ENCODE measurements at places on chromosomes 6 and 20. TPM values are rescaled to one million over a fixed set of nuclear protein-coding genes. Genes with fewer than 3 reads are reported as not detected.

Gene E2F1
- total RNA-seq: 67.8 TPM

- peaks cover 8% of the 10 kb centered on the region for H3K4me1 ChIP-seq
- no peaks in the 10 kb centered on the region for H3K27me3 ChIP-seq
- no peak for DNase-seq
Measured at GRCh38 chr20:38985060-38985459, 22.9 kb downstream of the DHX35 start.

DNA sequence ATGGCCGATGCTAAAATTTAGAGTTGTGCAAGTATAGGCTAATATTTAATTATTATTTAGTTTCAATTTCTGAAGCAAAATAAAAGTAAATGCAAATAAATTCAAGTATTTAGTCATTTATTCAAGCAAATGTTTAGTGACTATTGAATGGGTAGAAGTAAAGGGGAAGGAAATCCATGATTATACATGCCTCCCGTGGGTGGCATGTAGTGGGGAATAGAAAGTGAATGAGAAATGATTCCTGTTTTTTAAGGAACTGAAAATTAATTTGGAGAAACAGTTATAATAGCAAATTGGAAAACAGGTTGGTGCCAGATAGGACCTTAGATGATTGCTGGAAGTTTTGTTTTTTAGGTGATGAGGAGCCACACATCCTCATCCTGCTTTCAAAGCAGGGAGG is 35.4 kb downstream of the FAM229B start:
- H3K27ac ChIP-seq: no peak overlapping the region
- H3K4me3 ChIP-seq: no peak overlapping the region
- peaks cover 5% of the 10 kb centered on the region for H3K27me3 ChIP-seq
- no peak for DNase-seq
- no peaks in the 10 kb centered on the region for H3K36me3 ChIP-seq

Gene OPN5
- not detected for total RNA-seq

Gene ZBTB46
- 5.5 TPM for total RNA-seq

GRCh38 chr6:157770946-157771345 is 52.1 kb upstream of the SNX9 start:
- H3K27ac ChIP-seq: no peak overlapping the region
- H3K4me1 ChIP-seq: peaks cover 43% of the 10 kb centered on the region
- peaks cover 7% of the 10 kb centered on the region for H3K27me3 ChIP-seq
- no peak overlapping the region for H3K4me3 ChIP-seq
- no peak for DNase-seq
- peaks cover 7% of the 10 kb centered on the region for H3K36me3 ChIP-seq

DNA sequence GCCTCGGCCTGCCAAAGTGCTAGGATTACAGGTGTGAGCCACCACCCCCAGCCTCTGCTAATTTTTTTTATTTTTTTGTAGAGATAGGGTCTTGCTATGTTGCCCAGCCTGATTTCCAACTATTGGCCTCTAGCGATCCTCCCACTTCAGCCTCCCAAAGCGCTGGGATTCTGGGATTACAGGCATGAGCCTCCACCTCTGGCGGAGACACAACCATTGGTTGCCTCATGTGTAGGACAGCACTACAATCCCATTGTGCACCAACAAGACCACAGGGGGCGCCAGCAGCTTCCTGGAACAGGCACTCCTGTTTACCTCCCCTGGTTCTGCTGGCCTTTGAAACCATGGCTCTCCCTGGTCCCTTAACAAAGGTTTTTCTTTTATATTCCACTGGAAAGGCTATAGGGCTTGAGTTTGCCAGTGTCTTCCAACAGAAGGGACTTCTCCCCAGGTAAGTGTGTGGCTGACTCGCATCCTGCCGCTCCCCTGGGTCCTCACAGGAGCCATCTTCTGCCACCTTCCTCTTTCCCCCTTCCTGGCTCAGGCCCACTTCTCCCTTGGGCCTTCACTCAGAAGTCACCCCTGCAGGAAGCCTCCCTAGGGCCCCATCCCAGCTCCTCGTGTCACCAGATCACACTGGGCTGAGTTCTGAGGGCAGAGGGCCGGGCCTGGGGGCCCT is 39.2 kb upstream of the TLDC2 start:
- H3K27ac ChIP-seq: peak overlapping the region; percentile 51
- H3K27me3 ChIP-seq: no peaks in the 10 kb centered on the region
- no peaks in the 10 kb centered on the region for H3K36me3 ChIP-seq
- H3K4me3 ChIP-seq: peak overlapping the region; percentile 69
- peaks cover 17% of the 10 kb centered on the region for H3K4me1 ChIP-seq
- peak; percentile 82 for DNase-seq

DNA sequence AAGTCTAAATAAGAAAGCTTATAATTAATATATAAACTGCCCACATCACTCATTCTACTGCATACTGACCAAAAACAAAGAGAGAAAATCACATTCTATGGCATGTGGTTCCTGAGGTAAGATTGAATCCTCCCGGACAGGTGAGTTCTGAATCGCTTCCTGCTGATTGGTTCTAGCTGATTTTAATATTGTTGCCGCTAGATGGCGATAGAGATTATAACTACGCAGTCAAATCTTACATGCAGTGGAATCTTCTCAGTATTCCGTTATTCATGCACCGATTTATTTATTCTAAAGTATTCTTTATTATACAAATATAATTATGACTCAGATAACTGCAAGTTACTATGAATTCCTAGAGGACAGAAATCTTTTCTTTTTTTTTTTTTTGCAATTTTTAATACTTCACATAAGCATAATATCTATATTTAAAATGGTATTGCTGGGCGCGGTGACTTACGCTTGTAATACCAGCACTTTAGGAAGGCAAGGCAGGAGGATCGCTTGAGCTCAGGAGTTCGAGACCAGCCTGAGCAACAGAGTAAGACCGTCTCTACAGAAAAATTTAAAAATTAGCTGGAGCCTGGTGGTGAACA is 24.2 kb upstream of the TMX4 start:
- no peak for DNase-seq
- no peak overlapping the region for H3K27ac ChIP-seq
- peaks cover 2% of the 10 kb centered on the region for H3K4me1 ChIP-seq
- H3K36me3 ChIP-seq: no peaks in the 10 kb centered on the region
- H3K4me3 ChIP-seq: no peak overlapping the region

Gene RAET1G
- not detected for total RNA-seq

DNA sequence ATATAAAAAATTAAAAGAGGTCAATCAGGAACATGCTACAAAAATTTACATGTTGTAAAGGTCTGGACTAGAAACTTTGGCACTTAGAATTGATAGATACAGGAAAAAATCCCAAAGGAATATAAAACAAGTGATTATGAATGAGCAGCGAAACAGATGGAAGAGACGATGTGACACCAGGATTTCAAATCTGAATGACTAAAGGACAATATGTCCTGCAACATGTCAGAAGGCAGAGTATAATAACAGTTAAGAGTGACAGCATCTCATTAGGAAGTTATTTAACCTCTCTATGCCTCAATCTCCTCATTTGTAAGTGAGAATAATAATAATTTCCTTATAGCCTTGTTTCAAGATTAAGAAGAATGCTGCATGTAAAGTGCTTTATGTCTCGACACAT is 50.3 kb downstream of the FRK start:
- no peak overlapping the region for H3K4me3 ChIP-seq
- peaks cover 13% of the 10 kb centered on the region for H3K4me1 ChIP-seq
- peaks cover 3% of the 10 kb centered on the region for H3K27me3 ChIP-seq
- no peaks in the 10 kb centered on the region for H3K36me3 ChIP-seq

- H3K4me3 ChIP-seq: no peak overlapping the region
- peaks cover 8% of the 10 kb centered on the region for H3K36me3 ChIP-seq
- no peaks in the 10 kb centered on the region for H3K27me3 ChIP-seq
- peak; percentile 6 for DNase-seq
- peaks cover 38% of the 10 kb centered on the region for H3K4me1 ChIP-seq
Measured at GRCh38 chr20:32978009-32978335, 26.3 kb downstream of the SUN5 start.

Gene PLN
- not detected for total RNA-seq

GRCh38 chr6:63558278-63558677 is 14.0 kb upstream of the LOC128125822 start:
- H3K36me3 ChIP-seq: no peaks in the 10 kb centered on the region
- H3K4me1 ChIP-seq: no peaks in the 10 kb centered on the region
- no peak overlapping the region for H3K27ac ChIP-seq
- no peak overlapping the region for H3K4me3 ChIP-seq
- DNase-seq: no peak
- peaks cover 13% of the 10 kb centered on the region for H3K27me3 ChIP-seq

GRCh38 chr6:1624851-1625781 is 15.4 kb downstream of the FOXC1 start:
- peaks cover 52% of the 10 kb centered on the region for H3K27me3 ChIP-seq
- peak overlapping the region; percentile 49 for H3K4me3 ChIP-seq
- H3K4me1 ChIP-seq: peaks cover 11% of the 10 kb centered on the region
- no peak for DNase-seq
- H3K36me3 ChIP-seq: peaks cover 15% of the 10 kb centered on the region
- no peak overlapping the region for H3K27ac ChIP-seq

DNA sequence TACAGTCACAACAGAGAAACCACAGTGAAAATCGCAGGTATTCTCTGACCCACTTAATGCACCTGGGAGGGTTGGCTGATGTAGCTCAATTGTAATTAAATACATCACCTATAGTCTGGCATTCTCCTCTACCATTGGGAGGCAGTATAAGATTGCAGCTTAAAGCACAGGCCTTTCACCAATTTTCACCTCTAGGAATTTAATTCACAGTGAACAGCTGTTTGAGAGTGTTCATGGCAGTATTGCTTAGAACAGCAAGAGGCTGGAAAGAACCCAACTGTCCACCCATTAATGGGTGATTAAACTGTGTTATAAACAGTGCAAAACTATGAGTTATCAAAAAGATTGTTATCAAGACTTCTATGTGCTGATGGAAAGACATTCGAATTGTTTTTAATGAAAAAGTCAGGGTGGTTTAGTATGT is 2.0 kb downstream of the EDEM2 start:
- peaks cover 36% of the 10 kb centered on the region for H3K4me1 ChIP-seq
- DNase-seq: no peak
- no peaks in the 10 kb centered on the region for H3K27me3 ChIP-seq
- H3K4me3 ChIP-seq: peak overlapping the region; percentile 36

Gene FABP7
- total RNA-seq: not detected

DNA sequence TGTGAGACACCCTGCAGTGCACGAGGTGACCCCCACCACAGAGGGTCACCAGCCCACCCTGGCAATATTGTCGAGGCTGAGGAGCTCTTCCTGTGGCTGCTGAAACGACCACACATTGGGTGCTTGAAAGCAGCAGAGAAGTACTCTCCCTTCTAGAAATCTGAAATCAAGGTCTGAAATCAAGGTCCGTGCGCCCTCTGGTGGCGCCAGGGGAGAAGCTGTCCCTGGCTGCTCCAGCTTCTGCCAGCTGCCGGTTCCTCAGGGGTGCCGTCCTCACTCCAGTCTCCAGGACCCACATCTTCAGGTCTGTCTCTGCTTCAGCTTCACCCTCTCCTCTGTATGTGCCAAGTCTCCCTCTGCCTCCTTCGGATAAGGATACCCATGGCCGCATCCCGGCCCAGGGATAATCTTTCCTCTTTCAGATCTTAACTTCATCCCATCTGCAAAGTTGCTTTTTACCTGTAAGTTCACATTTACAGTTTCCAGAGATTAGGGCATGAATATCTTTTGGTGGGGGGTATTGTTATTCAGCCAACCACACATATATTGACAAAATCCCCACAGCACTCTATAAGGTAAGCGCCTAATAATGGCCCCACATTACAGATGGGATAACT is 108.3 kb upstream of the PHACTR3 start:
- no peak overlapping the region for H3K27ac ChIP-seq
- H3K4me3 ChIP-seq: no peak overlapping the region
- H3K36me3 ChIP-seq: no peaks in the 10 kb centered on the region
- no peaks in the 10 kb centered on the region for H3K4me1 ChIP-seq
- peak; percentile 76 for DNase-seq

- peaks cover 82% of the 10 kb centered on the region for H3K27me3 ChIP-seq
- H3K36me3 ChIP-seq: peaks cover 35% of the 10 kb centered on the region
- no peak overlapping the region for H3K27ac ChIP-seq
- H3K4me3 ChIP-seq: no peak overlapping the region
- no peak for DNase-seq
Measured at GRCh38 chr6:27290065-27290849, 21.8 kb downstream of the POM121L2 start.

GRCh38 chr6:6357032-6357431 is 36.6 kb upstream of the F13A1 start:
- no peaks in the 10 kb centered on the region for H3K4me1 ChIP-seq
- DNase-seq: no peak
- no peak overlapping the region for H3K27ac ChIP-seq
- H3K36me3 ChIP-seq: no peaks in the 10 kb centered on the region

DNA sequence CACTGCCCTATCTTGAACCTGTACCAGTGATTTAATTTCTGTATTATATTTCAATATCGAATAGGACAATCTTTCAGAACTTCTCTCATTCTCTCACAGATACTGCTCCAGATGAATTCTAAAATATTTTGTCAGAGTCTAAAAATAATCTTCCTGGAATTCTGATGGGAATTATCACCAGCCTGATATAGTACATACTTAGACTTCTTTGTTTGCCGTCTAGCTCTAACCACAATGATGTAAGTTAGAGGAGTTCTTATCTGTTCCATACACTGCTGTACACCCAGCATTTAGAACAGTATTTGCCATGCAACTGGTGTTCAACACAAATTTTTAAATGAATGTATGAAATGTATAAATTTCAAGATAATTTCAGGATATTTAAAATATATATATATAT is 1.3 kb upstream of the HUS1B start:
- H3K27me3 ChIP-seq: no peaks in the 10 kb centered on the region
- peaks cover 58% of the 10 kb centered on the region for H3K4me1 ChIP-seq
- peaks cover 24% of the 10 kb centered on the region for H3K36me3 ChIP-seq
- no peak for DNase-seq
- no peak overlapping the region for H3K27ac ChIP-seq

GRCh38 chr6:117890172-117890571 is 16.9 kb upstream of the SLC35F1 start:
- no peak for DNase-seq
- H3K27ac ChIP-seq: no peak overlapping the region
- no peaks in the 10 kb centered on the region for H3K36me3 ChIP-seq
- no peaks in the 10 kb centered on the region for H3K4me1 ChIP-seq
- peaks cover 4% of the 10 kb centered on the region for H3K27me3 ChIP-seq

All from activated CD4-positive, alpha-beta memory T cell treated with anti-CD3 and anti-CD28 coated beads for 36 hours (primary cell).